ENCODE measurements at places on chromosomes 11 and 22.

DNA sequence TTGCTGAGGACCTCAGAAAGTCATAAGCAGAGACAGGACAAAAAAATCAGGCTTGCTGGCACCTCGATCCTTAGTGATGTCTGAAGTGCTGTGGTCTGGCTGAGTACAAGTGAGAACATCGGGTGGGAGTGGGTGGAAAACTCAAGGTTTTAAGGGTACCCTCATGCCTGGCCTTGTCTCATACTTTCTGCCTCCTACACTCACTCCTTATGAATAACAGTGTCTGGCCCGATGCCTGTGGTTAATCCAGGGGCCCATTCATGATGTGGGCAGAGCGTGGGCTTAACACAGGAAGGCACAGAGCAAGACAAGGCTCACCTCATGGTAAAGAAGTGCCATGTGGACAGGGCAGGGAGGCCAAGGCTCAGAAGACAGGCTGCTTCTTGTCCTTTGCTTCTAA, 11.0 kb upstream of the UCP3 start:
- DNase-seq = no peak

DNA sequence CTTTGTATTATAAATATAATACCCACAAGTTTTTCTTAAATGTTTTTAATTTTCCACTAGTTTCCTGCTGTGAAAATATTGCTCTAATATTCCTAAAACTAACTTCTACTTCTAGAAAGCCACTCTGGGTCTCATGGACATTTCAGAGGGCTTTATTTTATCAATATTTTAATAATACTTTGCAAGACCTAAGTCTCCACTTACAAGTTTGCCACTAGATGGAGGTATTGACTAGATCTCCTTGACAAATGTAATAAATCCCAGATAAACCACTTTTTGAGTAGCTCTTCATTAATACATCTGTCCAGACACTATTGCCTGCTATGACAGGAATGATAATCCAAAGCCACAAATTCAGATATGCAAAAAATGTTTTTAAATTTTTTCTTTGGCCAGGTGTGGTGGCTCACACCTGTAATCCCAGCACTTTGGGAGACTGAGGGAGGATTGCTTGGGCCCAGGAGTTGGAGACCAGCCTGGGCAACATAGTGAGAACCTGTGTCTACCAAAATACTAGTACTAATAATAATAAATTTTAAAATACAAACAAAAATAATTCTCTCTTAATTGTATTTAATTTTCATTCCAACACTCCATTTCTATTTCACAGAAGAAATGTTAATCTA, 3.5 kb upstream of the ACAT1 start:
- DNase-seq = no peak

DNA sequence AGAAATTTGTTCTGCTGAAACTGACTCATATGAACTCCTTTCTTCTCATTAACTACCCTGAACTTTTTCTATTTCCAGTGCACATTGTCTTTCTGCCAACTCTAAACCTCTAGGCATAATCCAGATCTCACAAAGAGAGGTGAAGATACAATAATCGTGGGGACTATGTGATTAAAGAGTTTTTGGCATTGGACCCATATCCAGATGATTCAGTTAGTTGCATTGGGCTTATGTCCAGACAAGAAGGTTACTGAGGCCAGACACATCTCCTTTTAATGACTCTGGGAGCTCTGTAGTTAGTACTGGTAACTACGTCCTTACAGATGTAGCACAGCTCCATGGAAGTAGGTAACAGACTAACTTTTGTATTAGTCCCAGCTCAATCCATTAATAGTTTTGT, 273.0 kb downstream of the CASP12 start:
- no peak for DNase-seq

DNA sequence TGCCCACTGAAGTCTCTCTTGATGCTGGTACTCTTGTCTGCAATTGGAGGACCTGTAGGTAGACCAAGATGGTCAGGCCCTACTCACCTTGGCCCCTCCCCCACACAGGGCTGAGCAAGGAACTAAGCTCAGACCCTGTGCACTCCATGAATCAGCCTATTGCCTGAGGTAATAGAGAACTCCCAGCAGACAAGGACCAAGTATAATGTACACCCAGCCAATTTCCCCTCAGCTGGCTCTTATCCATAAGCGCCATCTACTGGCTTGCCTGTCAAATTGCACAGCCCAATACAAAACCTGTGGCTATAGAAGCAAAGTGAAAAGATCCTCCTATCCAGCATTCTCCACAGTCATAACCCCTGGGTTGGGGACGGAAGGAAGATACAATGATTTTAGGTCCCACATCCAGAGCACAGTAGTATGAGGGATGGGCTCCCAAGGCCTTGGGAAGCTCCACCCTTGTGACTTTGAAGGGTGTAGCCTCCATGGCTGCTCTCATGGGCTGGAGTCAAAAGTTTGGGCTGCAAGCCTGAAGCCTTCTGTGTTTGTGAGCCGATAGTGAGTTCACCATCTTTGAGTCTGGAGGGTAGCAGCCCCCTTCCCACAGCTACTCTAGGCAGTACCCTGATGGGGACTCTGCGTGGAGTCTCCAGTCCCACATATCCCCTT, 56.0 kb downstream of the GLYATL2 start:
- peak; percentile 46 for DNase-seq

DNA sequence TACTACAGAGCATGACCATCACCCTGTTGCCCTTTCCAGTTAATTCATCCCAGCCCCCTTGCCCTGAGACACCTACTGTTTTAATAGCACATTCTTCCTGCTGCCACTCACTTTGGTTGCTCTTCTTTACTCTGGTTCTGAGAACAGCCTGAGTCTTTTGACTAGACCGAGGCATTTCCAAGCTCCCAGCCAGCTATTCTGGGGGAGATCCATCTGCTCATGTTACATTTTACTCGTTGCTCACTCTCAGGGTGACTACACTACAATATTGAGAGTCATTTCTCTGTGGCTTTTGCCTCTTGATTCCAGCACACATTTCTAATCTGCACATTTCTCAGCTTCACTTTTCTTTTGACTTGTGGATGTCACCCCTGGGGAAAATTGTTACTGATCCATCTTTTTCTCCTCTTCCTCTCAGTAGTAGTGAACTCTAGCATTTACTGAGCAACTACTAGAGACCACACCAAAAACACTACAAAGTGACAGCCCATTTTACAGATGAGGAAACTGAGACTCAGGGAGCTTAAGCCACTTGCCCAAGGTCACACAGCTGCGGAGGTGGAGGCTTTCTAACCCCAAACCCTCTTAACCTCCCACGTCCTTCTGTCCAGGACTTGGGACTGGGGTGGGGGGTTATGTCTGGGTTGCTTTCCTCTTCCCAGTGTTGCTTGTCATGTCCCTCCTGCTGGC, 117.8 kb downstream of the C11orf91 start:
- DNase-seq = no peak

All from right forelimb (tissue), 1 donor.